ENCODE measurements at places on chromosomes 7 and 10.

DNA sequence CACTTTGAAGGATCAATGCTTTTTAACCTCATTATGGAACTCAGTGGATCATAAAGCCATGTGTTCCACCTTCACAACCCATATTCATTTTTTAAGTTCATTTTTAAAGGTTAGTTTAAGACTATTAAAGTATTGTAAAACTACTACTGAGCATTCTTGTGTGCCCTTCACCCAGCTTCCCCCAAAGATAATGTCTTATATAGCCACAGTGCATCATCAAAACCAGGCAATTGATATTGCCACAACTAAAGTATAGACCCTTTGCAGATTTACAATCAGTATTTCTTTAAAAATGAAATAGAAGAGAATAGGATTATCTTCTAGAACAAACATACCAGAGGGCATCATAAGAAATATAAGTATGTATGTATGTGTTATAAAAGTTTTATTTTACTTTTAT, 597.1 kb downstream of the CCSER2 start:
- DNase-seq: no peak

- no peak for DNase-seq
Measured at GRCh38 chr10:71316786-71317160, 2.3 kb upstream of the SLC29A3 start.

DNA sequence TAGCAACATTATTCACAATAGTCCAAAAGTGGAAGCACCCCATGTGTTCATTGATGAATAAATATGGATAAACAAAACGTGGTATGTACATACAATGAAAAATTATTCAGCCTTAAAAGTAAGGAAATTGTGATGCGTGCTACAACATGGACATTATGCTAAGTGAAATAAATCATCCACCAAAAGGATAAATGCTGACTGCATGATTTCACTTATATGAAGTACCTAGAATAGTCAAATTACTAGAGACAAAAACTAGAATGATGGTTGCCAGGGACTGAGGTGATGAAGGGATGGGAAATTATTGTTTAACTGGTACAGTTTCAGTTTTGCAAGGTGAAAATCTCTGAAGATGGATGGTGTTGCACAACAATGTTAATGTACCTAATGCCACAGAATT, 56.6 kb downstream of the THSD7A start:
- DNase-seq: no peak

- DNase-seq: no peak
Measured at GRCh38 chr10:125000366-125001312, 58.7 kb downstream of the ZRANB1 start.

DNA sequence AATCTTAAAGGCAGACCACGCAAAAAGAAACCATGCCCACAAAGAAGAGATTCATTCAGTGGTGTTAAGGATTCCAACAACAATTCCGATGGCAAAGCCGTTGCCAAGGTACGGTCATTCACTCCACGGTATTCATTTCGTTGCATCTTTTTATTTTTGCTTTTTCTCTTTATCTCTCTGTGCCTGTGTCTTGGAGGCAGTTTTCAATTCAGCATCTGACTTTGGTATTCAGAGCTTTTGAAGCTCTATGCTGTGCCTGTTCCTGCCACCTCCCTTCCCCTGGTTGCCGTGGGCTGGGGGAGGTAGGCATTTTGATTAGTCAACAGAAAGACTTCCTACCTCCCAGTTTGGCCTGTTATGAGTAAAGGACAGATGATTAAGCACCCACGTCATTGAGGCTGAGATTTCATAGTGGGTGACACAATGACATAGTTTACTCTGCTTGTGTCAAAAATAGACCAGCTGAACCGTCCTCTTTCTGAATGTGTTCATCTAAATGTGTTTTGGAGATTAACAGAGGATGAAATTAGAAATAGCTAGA, 149.5 kb downstream of the ARID5B start:
- DNase-seq: peak; percentile 72

DNA sequence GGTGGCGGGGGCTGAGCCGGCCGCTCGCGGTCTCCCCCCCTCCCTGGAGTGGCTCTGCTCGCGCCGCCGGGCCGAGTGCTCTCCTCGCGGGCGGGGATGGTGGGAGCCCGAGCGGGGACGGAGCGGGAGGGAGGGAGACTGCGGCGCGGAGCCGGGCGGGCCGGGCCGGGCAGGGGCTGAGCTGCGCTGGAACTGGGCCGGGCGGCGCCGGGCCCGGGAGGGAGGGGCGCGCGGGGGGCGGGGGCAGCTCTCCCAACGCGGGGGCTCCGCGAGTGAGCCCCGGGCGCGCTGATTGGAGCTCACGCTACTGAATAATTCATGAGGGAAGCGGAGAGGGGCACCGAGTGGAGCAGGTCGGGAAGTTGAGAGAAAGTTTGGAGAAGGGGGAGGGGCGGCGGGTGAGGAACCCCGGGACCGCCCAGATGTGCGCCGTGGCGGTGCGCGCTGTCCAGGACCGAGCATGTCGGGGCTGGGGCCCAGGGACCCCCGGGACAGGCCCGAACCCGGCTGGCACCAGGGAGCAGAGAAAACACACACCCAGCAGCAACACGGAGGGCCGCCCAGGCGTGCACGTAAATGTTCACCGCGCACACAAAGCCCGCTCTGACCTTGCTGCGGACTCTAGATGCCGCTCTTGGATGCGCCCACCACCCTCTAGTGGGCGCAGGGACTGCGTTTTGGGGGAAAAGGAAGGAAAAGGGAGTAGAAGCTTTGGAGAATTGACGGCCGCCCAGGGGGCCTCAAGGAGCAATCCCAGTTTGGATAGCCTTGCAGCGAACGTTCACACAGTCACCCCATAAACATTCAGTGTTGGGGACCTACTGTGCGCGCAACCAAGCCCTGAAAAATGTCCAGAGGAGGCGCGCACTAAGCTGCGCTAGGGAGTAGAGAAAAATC, at the start of gene EPHB4:
Gene EPHB4, minus strand, starts transcription at position 194 of the 897 bp plus-strand sequence. CDS start 493 bp downstream, outside the sequence.
- peak; percentile 32 for DNase-seq

- DNase-seq: no peak
Measured at GRCh38 chr10:77771450-77771849, 133.8 kb upstream of the KCNMA1 start.

Measured in BJ (cell line).